ENCODE measurements at places on chromosomes 5 and 9. TPM values are rescaled to one million over a fixed set of nuclear protein-coding genes. Genes with fewer than 3 reads are reported as not detected.

DNA sequence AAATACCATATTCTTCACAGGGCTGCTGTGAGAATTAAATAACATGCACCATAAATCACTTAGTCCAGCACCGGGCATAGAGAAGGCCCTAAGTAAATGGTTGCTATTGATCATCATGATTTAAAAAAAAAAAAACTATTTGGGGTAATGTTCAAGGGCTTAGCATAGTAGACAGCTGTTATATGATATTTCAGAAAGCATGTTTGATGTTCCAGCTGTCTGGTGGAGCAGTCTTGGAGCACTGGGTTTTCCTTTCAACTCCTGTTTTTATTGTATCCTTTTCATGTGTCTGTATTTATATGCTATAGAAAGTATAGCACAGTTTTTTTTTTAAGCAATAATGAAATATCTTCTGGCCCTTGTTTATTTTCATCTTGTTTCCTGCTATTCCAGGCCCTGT lies 28.0 kb upstream of the TOMM5 start:
- no peak for ATAC-seq

DNA sequence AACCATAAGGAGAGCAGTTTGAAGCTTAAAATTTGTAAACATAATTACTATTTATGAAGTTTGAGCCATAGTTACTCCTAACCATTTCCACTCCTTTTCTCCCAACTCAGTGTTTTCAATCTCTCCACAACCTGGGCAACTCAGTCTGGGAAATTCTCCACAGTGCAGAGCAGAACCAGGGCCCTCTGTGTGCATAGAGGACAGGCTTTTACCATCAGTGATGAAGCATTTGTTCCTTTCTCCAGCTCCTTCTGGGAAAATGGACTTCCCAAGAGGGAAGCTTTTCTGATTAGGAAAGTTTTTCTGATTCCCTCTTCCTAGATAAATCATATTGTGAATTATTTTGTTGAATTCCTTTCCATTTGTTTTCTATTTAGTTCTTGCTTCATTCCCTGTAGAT lies 132.3 kb upstream of the MPDZ start:
- no peak for ATAC-seq

SH3GL2 gene
- total RNA-seq: not detected

CCNG1 gene
- 73.5 TPM for total RNA-seq

Measured in esophagus mucosa (tissue), 1 donor.